ENCODE measurements at places on chromosomes 6 and 20. TPM values are rescaled to one million over a fixed set of nuclear protein-coding genes. Genes with fewer than 3 reads are reported as not detected.

- no peak for DNase-seq
Measured at GRCh38 chr6:1067346-1067745, 244.6 kb upstream of the FOXQ1 start.

GRCh38 chr6:154758125-154758524 is 24.9 kb downstream of the SCAF8 start:
- no peak for DNase-seq

- no peak for DNase-seq
Measured at GRCh38 chr6:12962987-12963386, 246.4 kb downstream of the PHACTR1 start.

The CRISP3 gene
- total RNA-seq: not detected

DNA sequence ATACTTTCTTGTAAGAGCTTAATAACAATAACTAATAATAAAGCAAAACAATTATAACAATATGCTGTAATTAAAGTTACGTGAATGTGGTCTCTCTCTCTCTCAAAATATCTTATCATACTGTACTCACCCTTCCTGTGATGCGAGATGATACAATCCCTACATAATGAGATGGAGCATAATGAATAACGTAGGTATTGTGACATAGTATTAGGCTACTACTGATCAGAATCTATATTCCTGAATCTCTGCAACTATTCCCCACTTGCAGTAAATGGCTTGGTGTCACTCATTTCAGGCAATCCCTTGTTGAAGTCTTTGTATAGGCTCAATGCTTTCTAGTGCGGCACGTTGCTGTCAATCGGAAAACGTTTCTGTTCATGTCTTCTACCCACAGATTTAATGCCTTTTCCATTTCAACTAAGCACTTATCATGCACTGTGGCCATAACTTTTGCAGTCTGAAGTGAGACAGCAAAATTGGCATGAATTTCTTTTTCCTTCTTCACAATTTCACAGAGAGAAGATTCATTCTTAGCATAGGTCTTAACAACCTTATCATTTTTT is 32.3 kb downstream of the MOXD1 start:
- no peak for DNase-seq

The HSP90AB1 gene
- total RNA-seq: 1,973 TPM

The RBM39 gene
- 181 TPM for total RNA-seq

The CCN6 gene
- total RNA-seq: not detected

DNA sequence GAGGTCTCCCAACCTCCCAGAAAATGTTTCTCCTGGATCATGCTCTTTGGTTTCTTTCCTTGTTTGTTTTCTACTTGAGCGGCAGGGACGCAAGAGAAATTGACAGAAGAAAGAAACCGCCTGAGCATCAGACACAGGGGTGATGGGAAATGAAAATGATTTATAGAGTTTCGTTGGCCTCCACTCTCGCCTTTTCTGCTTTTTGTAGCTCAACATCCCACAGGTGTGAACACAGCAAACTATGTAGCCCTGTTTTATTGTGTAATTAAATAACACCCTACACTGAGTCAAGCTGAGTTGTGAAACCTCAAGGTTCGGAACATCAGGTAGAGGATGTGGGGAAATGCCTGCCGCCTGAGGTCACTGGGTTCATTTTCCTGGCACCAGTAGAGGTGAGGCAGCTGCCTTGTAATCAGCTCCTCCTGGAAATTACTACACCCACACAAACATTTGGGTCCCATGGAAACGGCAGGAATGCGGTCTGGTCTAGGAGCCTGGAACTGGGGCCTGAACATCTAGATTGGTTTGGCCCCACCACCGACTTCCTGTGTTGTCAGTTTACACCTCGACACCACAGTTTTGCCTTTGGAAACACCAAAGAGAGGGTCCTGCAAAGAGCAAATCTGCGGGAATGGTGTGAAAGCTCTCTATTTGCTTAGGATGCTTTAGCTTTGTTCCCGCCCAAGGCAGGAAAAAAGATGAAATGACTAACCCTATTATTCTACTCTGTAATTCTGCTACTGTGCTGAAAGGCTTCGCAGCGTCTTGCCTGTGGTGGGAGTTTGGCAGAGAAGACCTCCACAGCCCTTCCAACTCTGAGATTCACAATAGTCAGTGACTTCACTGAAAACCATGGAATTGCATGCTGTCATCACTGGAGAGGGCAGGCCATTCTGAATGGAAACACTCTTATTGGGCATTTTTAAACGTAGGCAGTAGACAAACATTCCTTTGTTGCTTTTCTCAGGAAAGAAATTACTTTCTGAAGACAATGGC is 53.0 kb downstream of the ADAT2 start:
- DNase-seq: peak; percentile 33

The PBOV1 gene
- not detected for total RNA-seq

GRCh38 chr20:62321521-62321948 is 18.7 kb downstream of the ADRM1 start:
- DNase-seq: peak; percentile 96

- no peak for DNase-seq
Measured at GRCh38 chr6:19035461-19036195, 648.5 kb downstream of the RNF144B start.

- no peak for DNase-seq
Measured at GRCh38 chr6:33156561-33156960, 35.7 kb downstream of the COL11A2 start.

Data from H7 (cell line).